ENCODE measurements at places on chromosomes 2 and 18. TPM values are rescaled to one million over a fixed set of nuclear protein-coding genes. Genes with fewer than 3 reads are reported as not detected.

The SDC1 gene
- total RNA-seq: 93.0 TPM

The MGAT4A gene
- 4.4 TPM for total RNA-seq

The RESP18 gene
- not detected for total RNA-seq

The GCC2 gene
- total RNA-seq: 23.4 TPM
